Gastroesophageal sphincter (tissue), 4 donors: ENCODE measurements at places on chromosomes 5 and 9.

DNA sequence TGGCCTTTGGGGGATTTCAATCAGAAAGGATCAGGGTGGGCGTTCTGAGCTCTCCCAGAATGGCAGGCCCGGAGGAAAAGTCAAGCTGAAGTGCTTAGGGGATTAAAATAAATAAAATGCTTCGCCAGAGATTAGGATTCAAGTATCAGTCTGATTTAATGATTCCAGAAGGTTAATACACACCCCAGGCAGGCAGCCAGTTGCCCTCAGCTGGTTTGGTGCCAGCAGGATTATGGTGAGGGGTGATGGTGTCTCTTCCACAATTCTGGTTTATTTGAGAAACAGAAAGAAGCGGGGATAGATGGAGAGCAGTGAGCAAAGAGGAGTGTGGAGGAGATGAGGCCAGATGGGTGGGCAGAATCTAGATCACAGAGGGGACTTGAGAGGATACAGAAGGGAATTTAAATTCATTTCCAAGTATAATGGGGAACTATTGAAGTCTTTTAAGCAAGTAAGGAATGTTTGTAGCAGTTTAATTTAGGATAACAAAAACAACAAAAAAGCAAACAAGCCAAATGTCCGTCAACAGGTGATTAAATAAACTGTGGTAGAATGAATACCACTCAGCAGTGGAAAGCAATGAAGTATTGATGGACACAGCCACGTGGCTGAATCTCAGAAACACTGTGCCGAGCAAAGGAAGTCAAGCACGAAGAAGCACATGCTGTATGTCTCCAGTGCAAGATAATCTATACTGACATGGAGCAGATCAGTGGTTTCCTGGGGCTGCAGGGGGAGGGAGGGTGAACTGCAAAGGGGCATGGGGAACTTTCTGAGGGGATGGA, 297.7 kb downstream of the MSX2 start:
- no peak for ATAC-seq

GRCh38 chr5:34517249-34517648, 138.9 kb upstream of the RAI14 start:
- ATAC-seq, result no peak

- ATAC-seq, result no peak
These were observed 24.9 kb downstream of the TRPM3 start for GRCh38 chr9:71096421-71097108.

GRCh38 chr5:124410539-124411488, 335.6 kb downstream of the ZNF608 start:
- no peak for ATAC-seq

DNA sequence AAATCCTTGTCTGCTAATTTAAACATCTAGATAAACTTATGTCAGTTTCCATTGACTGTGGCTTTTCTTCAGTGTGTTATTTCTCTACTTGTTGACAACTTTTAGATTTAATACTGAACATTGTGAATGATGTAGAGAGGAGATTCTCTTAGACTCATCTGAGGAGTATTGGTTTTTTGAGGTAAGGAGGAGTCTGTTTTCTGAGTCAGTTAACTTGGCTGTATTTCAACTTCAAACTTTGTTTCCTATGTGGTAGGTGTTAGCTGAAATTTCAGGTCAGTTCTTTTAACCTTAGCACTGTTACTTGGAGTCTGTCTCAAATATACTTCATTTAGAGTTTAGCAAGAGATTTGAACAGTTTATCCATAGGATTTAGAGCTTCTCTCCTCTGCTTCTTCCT, 67.9 kb downstream of the XRCC4 start:
- no peak for ATAC-seq

DNA sequence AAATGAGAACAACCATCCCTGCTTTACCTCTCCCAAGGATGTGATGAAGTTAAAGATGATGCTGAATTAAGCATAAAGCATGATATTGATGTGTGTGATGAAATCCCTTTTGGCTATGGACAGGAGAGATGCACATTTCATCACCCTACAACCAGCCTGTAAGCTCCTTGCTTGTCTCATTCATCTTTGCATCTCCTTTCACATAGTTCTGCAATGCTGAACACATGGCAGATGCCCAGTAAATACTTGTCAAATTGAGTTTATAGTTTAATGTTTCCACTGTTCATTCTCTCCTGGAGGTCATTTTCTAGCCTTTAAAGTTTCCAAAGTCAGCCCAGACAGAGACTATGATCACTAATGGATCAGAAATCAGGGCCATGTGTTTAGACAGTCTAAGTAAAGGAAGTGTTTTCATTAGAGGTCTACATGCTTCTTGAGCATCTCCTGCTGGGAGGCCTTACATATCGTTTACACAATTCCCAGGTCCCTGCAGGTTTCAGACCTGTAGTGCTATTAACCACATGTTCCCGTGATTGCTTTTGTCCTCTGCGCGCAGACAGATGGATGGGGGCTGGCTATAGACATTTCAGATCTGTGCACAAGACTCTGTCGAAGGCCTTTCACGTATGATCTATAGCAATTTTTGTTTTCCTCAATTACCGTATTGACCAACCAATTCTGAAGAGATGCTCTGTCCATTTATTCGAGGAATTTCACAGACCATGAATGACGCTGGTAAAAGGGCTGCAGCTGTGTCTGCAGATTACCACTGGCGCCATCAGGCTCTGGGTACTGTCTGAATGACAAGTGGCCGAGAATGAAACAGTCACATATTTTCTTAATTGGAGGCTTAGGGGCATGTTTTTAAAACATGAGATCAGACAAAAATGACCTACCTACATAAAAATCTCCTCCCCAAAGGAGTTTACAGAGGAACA, 49.0 kb upstream of the CKMT2 start:
- ATAC-seq, result no peak

- ATAC-seq, result peak; percentile 56
These were observed 592 bp downstream of the TUBB4B start for GRCh38 chr9:137241490-137242268.

GRCh38 chr5:87674235-87674634, 261.5 kb upstream of the CCNH start:
- no peak for ATAC-seq

GRCh38 chr9:35822926-35823325, 5.6 kb downstream of the FAM221B start:
- ATAC-seq, result no peak

GRCh38 chr5:57749396-57749795, 266.8 kb upstream of the ACTBL2 start:
- no peak for ATAC-seq

- ATAC-seq, result no peak
These were observed 115.0 kb downstream of the KIAA1958 start for GRCh38 chr9:112601636-112602035.

GRCh38 chr5:127993476-127993875, 90.1 kb upstream of the SLC12A2 start:
- ATAC-seq, result no peak

GRCh38 chr5:146273109-146273508, 65.5 kb upstream of the POU4F3 start:
- no peak for ATAC-seq

GRCh38 chr9:92324889-92325268, 271 bp downstream of the NOL8 start:
- peak; percentile 48 for ATAC-seq

DNA sequence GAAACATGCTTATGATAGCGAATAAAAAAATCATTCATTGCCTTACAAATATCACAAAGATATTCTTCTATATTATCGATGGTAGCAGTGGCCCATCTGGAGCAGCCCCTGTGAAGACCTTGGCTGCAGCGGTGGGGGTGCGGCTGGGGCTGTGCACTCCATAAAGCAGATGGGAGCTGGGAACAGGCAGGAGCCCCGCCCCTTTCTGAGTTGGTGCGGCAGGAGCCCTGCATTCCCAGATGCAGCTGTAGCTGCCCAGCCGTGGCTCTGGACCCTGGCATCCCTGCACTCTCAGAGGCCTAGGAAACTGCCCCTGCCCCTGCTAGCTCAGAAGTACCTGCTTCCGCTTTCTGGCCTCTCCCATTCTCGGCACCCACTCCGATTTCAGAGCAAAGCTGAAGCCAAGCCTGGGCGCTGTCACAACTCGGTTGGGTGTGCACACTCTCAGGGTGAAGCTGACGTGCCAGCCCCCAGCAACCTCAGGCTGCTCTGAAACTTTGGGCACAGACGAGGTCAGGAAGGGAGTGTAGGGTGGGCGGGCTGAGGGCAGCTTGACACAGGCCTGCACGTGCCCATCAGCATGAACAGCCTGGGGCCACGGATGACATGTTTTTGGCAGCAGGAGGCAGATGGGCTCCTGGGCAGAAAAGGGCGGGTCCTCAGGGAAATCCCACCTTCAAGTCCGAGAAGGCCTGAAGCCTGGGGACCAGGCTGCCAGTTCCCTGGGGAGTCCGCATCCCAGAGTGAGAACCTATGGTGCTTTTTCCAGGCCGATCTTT, 1440.8 kb upstream of the ACO1 start:
- peak; percentile 28 for ATAC-seq

GRCh38 chr9:14262827-14263226, 51.1 kb downstream of the NFIB start:
- ATAC-seq, result no peak

DNA sequence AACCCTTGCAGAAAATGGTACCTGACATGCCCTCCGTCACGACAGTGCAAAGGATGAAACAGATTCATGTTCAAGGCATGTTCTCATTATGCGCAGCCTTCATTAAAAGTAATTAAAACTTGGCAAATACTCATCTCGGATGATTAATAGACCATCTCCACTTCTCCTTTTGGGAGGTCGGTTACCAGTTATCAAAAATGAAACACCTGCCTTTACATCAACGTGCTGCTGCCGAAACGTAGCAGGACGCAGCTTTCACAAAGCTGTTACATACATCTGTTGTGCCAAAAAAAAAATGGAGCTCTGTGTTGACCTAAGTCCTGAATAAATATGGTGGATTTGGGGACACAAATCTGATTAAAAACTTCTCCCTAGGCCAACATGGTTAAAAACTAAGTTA, 75.7 kb downstream of the PTCH1 start:
- no peak for ATAC-seq

GRCh38 chr5:14971873-14972272, 100.3 kb upstream of the ANKH start:
- no peak for ATAC-seq
